ENCODE measurements at places on chromosomes 7 and 10. TPM values are rescaled to one million over a fixed set of nuclear protein-coding genes. Genes with fewer than 3 reads are reported as not detected.

The HHEX gene
- total RNA-seq, result 0.19 TPM

The OSBPL3 gene
- 93.7 TPM for total RNA-seq

The CYP2C19 gene
- 0.33 TPM for total RNA-seq

The ZMIZ1 gene
- 66.3 TPM for total RNA-seq

The STRIP2 gene
- total RNA-seq, result 86.6 TPM

The C10orf62 gene
- not detected for total RNA-seq

The OR2A42 gene
- not detected for total RNA-seq
